ENCODE measurements at places on chromosomes 3 and 15. TPM values are rescaled to one million over a fixed set of nuclear protein-coding genes. Genes with fewer than 3 reads are reported as not detected.

GRCh38 chr3:86961297-86961696 lies 29.7 kb downstream of the VGLL3 start:
- no peak for DNase-seq

The STRIT1 gene
- polyA plus RNA-seq = 1,389 TPM

The ASB14 gene
- polyA plus RNA-seq = 2.6 TPM

The KCNMB2 gene
- polyA plus RNA-seq = not detected

- DNase-seq = no peak
Observed at GRCh38 chr3:124118397-124118796, 126.5 kb upstream of the ROPN1 start.

GRCh38 chr15:49380912-49381311 lies 42.1 kb upstream of the FGF7 start:
- DNase-seq = no peak

DNA sequence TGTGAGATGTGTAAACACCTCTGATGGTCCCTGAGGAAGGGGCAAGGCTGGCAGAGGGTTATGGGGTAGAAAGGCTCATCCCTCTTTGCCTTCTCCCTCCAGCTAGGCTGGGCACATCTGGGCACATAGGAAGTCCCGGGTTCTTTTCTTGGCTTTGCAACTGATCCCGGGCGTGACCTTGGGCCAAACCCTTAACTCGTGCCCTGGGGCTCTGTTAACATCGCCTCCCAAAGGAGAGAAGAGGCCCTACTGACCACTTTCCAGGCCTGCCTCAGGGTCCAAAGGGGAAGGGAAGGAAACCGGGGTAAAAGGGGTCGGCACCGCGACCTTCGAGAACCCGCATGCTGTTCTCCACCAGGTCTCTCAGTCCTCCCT lies 549 bp downstream of the C3orf18 start:
- no peak for DNase-seq

DNA sequence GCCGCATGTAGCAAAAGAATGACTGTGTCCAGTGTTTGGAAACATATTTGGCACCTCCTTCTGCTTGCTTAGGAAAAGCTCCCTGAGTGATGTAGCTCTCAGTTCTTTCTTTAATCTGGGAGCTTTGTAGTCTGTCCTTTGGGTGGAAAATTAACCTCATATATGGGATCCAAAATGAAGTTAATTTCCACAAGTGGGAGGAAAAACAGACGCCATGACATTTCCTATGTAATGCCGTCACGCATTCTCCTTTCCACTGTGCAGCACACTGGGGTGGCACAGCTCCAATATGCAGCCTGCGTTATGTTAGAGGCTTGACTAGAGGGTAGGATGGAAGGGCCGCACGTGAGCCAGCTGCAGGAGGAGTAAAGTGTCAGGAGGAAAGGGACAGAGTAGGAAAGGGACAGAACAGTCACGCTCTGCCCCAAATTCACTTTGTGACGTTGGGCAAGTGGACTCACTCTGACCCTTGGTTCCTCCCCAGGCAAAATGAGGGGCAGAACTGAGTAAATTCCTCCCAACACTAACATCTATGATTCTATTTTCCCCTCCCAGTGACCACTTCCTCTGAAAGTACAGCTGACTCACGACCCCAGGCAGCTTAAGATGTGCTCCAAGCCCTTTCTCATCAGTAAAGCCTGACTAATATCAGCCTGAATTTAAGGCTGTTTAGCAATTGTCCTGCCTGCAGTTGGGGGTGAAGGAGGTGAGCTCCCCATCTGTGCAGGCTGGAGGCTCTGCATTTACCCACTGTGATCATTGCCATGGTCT lies 176.5 kb upstream of the PFN2 start:
- DNase-seq = peak; percentile 81

- DNase-seq = no peak
Observed at GRCh38 chr3:171285287-171285686, 174.9 kb downstream of the TNIK start.

The GRIP2 gene
- 2.2 TPM for polyA plus RNA-seq

The KNL1 gene
- polyA plus RNA-seq = 0.03 TPM

DNA sequence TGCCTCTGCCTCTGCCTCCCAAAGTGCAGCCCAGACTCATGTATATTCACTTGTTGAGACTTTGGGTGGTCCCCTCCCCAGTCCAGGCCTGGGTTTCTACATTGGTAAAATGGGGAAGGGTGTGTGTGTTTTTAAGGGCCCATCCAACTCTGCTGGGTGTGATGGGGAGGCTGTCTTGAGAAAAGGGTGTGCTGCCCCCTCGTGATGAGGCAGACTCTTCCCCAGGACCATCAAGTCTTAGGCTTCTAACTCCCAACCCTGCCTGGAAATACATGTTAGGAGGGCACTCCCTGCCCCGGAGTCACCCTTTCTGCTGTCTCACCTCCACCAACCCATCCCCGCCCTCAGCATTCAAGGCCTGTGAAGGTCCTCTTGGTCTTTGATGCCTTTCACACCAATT lies 4.4 kb upstream of the PTPN23 start:
- DNase-seq = no peak

DNA sequence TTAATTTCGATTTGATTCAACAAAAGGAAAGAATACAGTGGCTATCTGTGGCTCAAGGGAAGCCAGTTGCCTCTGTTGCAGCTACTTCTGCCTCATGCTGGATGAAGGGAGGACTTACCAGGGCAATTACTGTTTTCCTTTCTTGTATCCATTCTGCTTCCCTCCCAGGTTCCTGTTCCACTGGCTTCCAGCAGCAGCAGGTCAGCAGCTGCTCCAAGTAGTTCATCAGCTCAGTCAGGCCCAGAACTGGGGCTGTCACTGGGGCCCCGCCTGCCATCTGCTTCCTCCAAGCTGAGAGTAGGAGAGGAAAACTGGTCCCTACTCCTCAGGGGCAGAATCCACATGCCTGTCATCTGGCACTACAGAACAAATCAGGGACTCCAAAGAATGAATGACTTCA lies 48.6 kb upstream of the ULK4 start:
- DNase-seq = no peak

DNA sequence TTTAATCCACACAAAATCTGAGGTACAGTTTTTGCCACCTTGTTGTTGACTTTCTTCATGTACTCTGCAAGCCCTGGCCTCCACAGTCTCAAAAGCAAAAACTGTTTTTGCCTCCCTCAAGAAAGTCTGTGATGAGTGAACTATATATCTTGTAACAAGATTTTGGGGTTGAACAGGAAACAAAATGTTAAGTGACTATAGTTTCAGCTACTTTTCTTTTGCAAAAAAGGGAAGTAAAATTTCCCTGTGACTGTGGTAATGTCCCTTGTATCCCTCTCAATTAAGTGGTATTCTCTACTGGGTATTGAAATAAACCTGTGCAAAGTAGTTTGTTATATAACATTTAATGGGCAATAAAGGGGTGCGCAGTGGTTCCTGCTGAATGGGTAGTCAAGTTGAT lies 21.3 kb upstream of the SCAANT1 start:
- DNase-seq = no peak

DNA sequence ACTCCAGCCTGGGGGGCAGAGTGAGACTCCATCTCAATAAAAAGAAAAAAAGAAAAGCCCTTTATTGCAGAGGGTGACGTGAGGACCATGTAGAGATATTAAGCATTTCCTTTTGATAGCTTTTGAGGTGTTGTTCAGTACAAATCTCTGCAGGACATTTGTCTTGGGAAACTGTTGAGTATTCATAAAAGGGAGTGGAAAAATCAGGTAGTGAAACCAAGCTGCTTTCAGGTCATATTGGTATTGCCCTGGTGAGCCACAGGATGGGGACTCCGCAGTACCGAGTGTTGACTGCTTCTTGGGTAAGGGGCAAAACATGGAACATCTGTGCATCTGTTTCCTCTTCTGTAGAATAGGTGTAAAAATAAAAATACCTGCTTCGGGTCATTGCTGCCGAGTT lies 9.9 kb downstream of the ITPR1 start:
- DNase-seq = no peak

The GP5 gene
- polyA plus RNA-seq = not detected

DNA sequence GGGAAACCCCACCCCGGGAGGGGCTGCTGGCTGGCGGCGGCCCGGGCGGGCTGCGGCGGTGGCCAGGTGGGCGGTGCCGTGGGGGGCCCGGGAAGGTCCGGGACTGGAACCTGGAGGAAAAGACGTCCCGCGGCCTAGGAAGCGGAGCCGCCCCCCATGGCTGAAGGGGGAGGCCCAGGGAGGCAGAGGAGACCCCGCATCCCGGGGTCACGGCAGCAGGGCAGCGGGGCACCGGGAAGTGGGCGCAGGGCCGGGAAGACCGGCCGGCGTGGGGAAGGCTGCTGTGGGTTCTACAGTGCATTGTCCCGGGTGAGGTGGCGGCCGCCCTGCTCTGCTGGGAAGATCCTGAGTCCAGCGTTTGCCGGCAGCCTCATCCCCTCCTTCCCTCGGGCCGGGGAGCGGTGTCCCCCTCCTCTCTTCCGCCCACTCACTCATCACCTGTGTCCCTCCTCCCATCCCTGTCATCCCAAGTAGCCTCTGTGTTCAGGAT lies 525 bp upstream of the FSTL1 start:
- DNase-seq = no peak

DNA sequence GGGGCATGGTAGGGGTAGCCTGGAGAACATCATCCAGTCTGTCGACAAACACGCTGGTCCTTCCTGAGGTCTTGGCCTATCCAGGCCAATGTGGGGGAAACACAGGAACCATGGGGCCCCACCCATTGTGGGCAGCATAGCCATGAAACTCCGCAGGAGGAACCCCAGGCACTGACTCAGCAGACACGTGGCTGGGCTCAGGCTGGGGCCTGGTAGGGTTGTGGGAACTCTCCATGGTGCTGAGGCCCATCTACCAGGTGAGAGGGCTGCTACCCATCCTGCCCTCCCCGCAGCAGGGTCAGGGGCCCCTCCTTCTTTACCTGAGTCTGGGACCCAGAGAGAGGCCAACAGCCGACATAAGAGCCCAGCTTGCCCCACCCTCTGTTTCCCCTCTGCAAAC lies 22.6 kb upstream of the CACNA2D2 start:
- DNase-seq = peak; percentile 32

- DNase-seq = no peak
Observed at GRCh38 chr3:66629150-66629981, 128.5 kb upstream of the LRIG1 start.

GRCh38 chr3:62553811-62554210 lies 180.5 kb upstream of the FEZF2 start:
- no peak for DNase-seq

- no peak for DNase-seq
Observed at GRCh38 chr15:92583096-92584034, 72.2 kb downstream of the FAM174B start.

DNA sequence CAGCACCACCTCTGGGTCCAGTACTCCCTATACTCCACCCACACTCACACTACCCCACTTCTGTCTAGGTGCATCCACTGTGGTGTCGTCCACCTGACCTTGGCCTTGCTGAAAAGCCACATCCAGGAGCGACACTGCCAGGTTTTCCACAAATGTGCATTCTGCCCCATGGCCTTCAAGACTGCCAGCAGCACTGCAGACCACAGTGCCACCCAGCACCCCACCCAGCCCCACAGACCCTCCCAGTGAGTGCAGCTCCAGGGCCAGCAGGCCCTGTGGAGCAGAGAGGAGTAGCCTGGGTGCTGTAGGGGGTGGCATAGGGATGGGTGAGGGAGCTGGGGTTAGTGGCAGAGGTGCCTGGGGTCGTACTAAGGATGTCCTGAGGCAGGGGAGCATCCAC lies 19.4 kb upstream of the ALPK3 start:
- no peak for DNase-seq

- DNase-seq = no peak
Observed at GRCh38 chr3:21785765-21786437, 34.9 kb upstream of the ZNF385D start.

GRCh38 chr3:38039101-38039898 lies at the start of gene DLEC1:
DLEC1 (plus strand) TSS chr3:38039208; CDS start chr3:38039226, 18 bp downstream.
- DNase-seq = peak; percentile 62

DNA sequence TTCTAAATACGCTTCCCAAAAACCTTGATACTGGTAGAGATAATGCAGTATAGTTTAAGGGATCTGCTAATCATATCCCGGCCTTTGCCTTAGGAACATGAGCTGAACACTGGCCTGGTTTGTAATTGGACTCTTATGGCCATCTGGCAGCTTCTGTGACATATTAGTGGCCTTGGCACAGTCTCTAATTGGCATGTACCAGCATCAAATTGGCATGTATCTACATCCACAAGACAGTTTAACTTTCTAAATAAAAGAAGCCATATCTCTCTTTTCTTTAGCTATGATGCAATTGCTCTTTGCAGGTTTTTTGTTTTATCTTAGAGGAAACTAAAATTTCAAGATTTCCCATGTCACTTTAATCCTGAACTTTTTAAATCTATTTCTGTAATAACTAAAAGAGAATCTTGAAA lies 44.6 kb upstream of the FILIP1L start:
- no peak for DNase-seq

GRCh38 chr3:39295184-39295775 lies 15.4 kb upstream of the CX3CR1 start:
- DNase-seq = no peak

DNA sequence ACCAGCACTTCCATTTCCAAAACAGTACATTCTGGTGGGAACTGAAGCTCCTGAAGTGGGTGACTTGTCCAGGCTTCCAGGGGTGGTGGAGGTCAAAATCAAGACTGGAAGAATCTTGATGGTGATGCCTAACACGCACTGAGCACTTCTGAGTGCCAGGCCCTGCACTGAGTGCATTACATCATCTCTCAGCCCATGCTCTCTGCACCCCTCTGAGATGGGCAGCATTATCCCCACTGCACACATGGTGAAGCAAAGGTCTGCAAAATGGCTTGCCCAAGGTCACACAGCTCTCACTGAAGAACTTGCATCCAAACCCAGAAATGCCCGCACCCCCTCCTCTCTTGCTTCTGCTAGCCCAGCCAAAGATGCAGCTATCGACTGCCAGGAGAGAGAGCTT lies 36.9 kb downstream of the NTRK3 start:
- no peak for DNase-seq

DNA sequence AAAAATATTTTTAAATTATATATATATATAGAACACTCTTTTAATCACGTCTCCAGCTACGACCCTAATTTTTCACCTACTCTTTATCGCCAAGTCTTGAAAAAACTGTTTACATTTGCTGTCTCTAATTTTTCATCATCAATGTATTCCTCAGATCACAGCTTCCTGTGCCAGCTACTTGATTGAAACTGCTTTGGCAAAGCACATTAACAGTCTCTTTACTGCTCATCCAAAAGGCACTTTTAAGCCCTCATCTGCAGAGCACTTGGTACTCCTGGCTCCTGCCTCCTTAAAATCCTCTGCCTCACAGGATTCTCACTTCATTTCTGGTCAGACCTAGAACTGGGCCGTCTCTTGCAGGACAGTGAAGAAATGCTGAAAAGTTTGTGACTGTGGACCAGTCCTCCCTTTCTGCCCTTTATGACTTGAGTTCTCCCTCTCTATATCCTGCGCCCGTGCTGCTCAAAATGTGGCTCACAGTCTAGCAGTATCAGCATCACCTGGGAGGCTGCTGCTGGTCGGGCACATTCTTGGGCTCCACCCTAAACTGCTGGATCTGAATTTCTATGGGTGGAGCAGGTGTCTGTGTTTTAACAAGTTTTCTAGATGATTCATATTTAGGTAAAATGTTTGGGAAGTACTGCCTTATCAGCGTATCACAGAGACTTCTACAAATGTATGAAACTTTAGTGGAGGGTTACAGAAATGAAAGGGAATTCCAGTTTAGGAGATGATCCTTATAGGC lies 196.8 kb downstream of the ADAMTSL3 start:
- DNase-seq = no peak
